ENCODE measurements at places on chromosomes 6 and 20.

DNA sequence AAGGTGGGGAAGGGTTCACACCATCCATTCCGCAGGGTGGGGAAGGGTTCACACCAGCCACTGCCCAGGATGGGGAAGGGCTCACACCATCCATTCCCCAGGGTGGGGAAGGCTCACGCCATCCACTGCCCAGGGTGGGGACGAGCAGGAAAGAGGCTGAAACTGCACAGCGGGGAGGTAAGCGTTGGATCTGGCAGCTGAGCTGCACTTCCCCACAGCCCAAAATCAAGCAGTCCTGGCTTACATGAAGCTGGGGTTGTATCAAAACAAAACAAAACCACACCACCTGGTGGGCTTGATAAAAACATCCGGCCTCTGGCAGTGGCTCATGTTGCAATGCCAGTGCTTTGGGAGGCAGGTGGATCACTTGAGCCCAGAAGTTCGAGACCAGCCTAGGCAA, 268.5 kb downstream of the TAF4 start:
- DNase-seq = peak; percentile 2

DNA sequence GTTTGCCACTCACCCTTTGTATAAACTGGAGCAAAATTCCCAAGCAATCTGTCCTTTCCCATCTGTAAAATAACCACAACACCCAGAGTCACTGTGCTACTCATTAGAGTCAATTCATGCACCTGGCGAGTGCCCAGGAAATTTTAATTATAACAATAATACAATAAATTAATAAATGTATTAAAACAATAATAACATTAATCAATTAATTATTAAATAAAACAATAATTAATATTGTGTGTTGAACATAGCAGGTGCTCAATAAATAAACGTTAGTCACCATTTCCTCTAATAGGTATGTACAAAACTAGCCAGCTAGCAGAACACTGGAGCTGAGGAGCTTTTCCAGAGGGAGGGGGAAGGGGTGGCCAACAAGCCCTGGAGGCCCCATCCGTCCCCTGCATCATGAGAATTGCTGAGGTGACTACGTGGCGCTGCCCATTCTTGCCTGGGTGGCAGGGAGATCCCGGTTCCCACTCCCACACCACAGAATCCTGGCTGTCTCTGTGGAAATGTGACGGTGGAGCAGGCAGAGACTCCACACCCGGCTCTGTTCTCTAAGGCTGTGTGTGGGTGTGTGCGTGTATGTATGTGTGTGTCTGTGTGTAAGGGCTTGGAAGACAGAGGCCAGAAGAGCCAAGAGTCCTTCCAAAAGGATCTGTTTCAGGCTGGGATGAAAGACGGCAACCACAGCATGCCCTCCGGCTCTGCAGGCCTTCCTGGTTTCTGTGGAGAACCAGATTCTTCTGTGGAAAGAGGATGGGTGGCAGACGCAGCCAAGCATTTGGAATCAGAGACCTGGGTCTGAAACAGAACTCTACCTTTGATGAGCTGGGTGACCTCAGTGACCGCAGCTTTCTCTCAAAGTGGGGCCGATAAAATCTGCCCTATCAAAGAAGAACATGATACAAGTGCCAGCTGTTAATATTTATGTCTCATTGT, 18.8 kb upstream of the EZR start:
- DNase-seq = no peak

- no peak for DNase-seq
Observed at GRCh38 chr6:6411115-6411514, 90.7 kb upstream of the F13A1 start.

- DNase-seq = no peak
Observed at GRCh38 chr20:62717933-62718332, 9.3 kb downstream of the NTSR1 start.

- no peak for DNase-seq
Observed at GRCh38 chr6:45502456-45502855, 124.7 kb upstream of the SUPT3H start.

DNA sequence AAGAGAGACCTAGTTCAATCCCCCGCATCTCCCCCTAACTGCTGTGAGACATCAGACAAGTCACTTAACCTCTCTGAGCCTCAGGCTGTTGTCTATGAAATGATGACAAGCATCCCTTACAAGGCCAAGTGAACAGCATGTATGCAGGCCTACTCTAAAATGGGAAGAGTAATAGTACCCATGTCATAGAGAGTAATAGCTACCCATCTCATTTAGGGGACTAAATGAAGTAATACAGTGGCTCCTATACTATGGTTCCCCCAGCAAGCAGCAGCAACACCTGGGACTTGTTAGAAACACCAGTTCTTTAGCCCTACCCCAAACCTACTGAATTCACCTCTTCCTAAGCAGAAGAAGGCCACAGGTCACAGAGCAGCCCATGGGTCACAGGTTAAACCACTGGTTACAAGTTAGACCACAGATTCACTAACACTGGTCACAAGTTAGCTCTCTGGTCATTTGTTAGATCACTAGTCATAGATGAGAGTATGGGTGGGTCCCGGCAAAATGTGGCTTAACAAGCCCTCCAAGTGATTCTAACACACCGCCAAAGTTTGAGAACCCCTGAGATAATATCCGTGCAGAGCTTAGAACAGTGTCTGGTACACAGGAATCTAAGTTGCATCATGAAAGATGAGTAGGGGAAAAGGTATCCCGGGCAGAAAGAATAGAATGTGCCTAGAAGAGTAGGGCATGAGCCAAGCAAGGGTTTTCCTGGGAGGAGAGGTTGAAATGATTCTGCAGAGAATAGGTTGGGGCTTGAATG, 1.4 kb downstream of the DEFB124 start:
- peak; percentile 23 for DNase-seq

- no peak for DNase-seq
Observed at GRCh38 chr20:62642666-62643520, 590 bp downstream of the SLCO4A1 start.

DNA sequence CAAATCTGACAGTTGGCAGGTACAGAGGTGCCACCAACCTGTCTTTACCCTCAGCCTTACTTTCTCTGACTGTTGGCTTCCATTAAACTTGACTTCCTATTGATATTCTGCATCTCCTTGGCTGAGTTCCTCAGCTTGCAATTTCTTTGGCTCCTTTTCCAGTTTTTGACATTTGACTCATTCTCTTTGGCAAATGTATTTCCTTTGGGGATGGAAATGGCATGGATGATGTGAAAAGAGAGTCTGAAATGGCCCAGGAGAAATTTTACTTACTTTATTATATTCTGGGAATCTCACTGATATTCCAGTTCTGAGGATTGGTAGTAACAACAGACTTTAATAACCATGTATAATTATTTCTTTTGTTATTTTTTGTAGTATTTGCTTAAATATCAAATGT, 255.2 kb downstream of the CD109 start:
- no peak for DNase-seq

GRCh38 chr20:36572701-36573102, 695 bp upstream of the TGIF2 start:
- DNase-seq = peak; percentile 39

- no peak for DNase-seq
Observed at GRCh38 chr6:99867026-99867425, 127.0 kb downstream of the MCHR2 start.

Measured in renal cortical epithelial cell (primary cell).